ENCODE measurements at places on chromosomes 1 and 21.

DNA sequence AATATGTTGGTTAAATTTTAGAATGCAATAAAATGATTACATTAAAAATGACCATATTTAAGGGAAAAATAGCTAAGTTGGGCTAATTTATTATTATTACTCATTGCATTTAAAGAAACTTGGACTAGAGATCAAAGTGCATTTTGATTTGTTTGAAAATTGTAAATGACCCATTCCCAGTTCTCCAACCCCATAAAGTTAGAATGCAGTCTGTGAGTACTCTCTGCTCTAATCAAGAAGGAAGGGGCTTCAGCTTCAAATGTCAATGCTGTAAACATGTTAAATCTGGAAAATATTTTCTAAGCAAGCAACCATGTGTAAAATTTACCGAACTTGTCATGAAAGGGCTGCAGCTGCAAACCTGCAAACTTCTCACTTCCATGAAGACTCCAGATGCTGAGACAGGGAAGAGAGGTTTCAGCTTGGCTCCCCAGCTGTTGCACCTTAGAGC, 232.7 kb downstream of the TTLL7 start:
- no peak for DNase-seq

DNA sequence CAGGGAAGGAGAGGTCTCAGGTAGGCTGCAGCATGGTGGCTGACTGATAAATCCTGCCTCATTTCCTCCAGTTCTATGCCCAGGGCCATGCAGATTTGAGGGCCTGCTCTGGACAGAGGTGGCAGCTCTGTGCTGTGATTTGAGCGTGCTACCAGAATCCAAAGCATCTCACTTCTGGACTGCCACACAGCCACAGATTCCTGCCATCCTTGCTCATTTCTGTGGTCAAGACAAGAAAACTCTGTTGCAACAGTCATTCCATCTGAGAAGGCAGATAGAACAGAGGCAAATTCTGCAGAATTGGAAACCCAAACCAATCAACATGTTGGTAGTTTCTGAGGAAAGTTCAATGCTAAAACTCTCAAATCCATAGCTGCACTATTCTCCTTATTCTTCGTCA, 102.8 kb upstream of the GALNT2 start:
- no peak for DNase-seq

GRCh38 chr1:29117381-29117780, 6.3 kb downstream of the TMEM200B start:
- DNase-seq: no peak

DNA sequence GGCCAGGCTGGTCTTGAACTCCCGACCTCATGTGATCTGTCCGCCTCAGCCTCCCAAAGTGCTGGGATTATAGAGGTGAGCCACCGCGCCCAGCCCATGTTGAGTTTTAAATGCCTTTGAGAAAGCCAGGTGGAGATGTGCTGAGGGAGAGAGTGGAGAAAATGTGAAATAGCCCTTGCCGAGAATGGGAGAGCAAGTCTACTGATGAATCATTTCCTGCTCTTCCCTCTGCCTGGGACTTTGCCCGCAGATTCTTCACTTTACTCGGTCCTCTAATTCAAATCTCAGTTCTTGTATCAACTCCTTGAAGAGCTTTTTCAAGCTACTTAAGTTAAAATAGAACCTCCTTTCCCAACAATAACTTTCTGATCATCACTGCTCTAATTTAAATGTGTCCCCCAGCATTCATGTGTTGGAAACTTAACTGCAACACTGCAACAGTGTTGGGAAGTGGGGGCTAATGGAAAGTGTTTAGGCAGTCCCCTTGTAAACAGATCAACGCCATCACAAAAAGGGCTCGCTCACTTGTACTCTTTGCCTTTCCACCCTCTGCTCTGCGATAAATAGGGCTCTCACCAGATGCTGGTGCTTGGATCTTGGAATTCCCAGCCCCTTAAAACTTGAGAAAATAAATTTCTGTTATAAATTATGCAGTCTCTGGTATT, 27.8 kb downstream of the OSBPL9 start:
- DNase-seq: peak; percentile 30

DNA sequence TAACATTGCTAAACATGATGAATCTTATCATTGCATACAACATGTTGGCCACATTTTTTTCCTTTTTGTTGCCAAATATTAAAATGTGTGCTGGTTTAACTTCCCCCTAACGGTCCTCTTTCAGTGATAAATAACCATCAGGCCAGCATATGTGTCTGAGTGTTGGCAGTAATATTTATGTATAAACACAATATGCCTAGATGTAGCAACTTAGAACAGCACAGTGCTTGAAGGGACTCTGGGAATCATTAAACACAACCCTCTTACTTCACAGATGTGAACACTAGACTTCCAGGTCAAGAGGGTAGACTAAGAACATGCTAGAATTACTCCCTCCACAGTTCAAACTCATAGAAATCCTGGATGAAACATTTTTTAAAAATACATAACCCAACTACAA, 581.8 kb downstream of the PLPP3 start:
- no peak for DNase-seq

DNA sequence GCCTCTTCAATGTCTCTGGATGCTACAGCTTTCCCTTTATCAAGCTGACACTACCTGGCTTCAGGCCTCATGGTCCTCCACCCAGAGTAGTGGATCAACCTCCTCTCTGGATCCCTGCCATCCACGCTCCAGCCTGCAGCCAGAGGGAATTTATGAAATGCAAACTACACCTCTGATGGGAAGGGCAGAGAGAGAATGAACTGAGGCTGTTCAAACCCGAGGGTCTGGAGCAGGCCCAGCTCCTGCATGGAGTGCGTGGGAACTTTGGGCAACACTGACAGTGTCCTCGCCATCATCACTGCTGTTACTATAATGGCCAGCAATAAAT, 157.8 kb downstream of the TRABD2B start:
- DNase-seq: no peak

DNA sequence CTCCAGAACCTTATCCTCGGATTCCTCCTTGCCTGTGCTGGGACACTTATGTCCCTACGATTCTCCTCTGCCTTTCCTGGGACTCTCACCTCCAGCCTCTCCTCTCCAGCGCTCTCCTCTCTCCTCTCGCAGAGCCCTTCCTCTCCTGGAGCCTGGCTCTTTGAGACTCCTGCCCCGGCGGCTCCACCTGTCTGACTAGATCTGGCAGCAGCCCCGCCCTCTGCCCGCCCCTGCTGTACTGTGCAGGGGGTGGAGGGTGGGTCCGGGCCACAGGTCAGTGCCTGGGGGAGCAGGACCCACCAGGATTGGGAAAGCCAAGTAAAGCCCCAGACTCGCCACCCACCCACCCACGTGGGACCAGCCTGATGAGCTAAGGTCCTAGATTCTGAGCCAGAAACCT, 1.6 kb downstream of the ELOVL1 start:
- no peak for DNase-seq

DNA sequence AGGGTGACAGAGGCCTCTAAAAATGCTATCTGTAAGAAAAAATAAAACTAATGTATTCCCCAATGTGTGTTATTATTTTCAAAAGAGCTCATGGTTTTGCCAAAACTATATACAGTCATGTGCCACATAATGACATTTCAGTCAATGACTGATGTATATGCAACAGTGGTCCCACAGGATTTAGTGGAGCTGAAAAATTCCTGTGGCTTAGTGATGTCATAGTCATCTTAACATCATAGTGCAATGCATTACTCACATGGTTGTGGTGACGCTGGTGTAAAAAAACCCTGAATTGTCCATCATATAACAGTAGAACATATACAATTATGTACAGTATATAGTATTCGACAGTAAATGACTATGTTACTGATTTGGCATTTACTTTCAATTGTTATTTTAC, 172.4 kb downstream of the CACNA1E start:
- DNase-seq: no peak

DNA sequence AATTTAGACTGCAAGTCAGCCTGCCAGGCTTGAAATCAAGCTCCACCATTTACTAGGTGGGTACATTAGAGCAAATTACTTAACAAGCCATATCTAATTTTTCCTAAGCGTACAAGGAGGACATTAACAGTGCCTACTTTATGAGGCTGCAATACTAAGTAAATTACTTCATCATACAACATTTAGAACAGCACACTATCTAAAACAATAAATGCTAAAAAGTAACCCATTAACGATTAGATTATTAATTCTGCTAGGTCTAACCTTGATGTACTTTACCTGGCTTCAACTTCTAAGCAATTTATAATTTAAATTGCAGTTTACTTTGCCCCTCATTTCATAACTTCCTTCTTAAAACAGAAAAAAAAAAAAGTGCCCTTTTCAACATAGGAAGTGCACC, 1155.6 kb upstream of the NCAM2 start:
- DNase-seq: no peak

DNA sequence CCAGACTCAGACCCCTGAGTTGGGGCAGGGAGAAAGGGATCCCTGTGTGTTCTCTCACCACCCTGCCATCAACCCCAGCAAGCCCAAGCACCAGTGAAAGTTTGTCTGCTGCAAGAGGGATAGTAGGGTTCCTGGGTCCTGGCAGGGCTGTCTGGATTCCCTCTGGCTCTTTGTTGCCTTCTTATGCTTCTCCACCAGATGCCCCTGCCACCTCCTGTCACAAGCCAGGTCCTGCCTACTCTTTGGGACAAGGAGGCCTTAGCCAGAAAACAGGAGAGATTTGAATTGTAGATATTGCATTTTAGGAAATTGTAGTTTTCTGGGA, 21.7 kb downstream of the UBE2T start:
- DNase-seq: no peak

- DNase-seq: no peak
Measured at GRCh38 chr1:109474697-109475096, 8.4 kb downstream of the SYPL2 start.
